DMS153 (cell line): ENCODE measurements at places on chromosomes 3 and 15.

DNA sequence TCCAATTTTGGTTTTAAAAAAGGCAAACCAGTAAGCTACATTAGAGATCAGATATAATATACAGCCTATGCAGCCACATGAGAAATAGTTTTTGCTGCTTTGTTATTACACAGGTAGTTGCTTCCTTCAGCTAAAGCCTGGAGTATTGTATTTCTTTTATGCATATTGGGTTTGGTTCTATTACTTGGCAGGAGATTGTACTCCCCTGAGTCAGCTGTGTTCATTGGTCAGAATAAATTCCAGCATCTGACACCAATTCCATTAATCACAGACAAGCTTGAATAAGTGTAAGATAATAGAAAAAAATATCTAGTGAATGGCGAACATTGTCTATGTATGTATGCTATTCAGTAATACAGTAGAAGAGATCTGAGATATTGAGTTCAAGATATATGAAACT lies 26.1 kb upstream of the ZCWPW2 start:
- no peak for DNase-seq

- DNase-seq: no peak
These were observed 12.4 kb downstream of the APOD start for GRCh38 chr3:195571361-195571760.

DNA sequence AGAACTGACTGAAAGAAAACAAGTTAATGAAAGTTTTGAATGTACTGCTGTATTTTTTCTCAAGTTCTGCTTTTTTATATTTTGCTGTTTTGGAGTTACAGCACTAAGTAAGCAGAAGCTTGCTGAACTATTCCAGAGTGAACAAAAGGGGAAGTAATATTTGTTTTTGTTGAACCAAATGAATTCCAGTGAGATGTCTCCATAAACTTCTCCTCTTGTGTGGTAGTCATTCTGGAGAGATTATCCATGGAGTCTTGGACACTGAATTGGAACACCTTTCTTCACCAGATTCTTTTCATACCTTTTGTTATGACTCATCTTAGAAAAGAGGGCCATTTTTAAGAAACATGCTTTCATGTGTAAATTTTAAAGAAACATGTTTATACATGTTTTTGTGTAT lies 8.8 kb downstream of the ANKUB1 start:
- DNase-seq: no peak

DNA sequence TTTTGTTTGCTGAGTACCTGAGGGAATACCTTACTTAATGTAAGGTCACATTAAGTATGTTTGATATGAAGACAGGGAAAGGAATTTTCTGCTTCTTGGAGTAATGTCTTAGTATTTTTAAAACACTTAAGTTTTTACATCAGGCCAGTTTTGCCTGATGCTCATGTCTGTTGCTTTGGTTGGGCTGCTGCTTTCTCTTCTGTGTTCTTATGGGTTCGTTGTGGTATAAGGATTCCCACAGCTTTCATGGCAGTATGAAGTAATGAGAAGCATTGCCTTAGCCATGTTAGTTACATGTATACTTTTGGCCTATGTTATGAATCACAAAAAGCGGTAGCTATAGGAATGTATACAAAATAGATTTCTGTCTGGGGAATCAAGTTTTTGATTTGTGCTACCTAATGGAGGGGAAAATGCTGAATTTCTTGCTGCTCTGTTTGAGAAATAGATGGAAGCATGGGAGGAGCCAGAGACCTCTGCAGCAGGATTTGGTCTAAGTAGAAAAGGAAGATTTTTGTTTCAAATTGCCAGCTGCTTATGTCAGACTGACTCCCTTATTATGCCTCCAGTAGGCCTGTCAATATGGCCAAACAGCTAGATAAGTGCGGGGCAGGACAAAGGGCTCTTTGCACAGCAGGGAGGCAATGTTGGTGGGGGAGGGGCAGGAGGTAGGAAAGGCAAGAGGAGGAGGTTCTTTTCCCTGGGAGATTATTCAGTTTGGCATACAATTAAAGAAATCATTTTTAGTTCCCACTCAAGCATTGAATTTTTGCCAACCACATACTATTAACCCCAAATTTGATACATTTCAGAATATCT lies 5.2 kb downstream of the SETD5 start:
- peak; percentile 48 for DNase-seq

DNA sequence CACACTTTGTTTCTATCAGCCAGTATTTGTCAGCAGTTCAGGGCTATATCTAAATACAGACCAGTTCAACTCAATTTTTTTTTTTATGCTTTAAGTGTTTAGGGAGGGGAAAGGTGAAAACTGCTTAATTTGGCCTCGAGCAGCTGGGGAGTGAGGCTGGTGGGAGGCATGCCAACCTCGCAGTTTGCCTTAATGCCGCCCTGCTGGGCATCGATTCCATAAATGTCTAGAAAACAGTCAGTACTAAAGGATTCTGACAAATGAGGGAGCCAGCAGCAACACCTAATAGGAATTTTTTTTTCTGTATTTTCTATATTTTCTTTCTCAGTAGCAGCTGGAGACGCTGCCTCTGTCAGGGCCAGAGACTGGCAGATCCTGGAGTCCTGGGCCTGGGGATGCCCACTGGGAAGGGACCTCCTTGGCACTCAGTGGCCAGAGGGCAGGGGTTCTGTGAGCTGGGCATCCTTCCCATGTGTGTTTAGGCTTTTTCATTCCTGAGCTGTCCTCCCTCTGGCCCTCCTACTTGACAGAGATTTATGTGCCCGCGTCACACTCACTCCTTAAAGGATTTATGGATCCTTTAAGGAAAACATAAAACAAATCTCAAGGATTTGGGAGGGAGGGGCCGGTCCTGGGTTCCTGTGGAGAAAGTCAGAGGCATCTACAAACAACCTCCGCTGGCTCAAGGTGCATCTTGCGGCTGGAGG lies 117.8 kb downstream of the WNT5A start:
- DNase-seq: no peak

DNA sequence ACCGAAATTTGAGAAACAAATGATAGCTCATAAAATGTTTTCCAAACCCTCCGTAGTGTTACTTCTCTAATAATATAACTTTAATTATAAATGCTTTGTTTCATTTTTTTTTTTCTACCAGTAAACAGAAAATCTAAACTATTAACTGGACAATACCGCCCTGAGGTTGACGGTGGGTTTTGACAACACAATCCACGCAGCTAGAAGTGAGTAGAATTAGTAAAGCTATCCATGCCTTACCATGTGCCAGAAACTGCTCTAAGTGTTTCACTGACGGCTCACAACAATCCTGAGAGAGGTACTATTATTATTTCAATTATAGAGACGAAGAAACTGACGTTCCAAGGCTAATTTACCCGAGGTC lies 410 bp downstream of the NDUFAF1 start:
- no peak for DNase-seq

DNA sequence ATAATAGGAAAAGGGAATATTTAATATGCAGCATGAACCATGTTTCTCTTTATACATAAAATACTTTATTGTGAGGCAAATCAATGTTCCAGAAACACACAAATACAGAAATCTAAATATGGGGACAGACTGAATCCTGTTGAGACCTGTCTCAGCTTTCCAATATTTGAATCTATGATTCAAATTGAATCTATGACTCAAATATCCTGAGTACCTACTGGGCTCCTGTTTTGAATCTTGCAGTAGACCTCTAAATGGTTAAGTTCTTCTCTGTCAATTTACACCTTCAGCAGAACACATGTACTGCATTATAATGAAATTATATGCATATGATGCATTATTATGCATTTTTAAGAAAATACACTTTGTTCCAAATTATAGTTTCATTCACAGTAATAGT lies 143.2 kb upstream of the PLXND1 start:
- no peak for DNase-seq

GRCh38 chr15:75723171-75723846 lies 10.7 kb upstream of the CSPG4 start:
- DNase-seq: no peak

- peak; percentile 10 for DNase-seq
These were observed 198.2 kb upstream of the LMCD1 start for GRCh38 chr3:8303466-8303865.

- no peak for DNase-seq
These were observed 28.1 kb downstream of the NKIRAS1 start for GRCh38 chr3:23888617-23889228.
